ENCODE measurements at places on chromosomes 3 and 15.

DNA sequence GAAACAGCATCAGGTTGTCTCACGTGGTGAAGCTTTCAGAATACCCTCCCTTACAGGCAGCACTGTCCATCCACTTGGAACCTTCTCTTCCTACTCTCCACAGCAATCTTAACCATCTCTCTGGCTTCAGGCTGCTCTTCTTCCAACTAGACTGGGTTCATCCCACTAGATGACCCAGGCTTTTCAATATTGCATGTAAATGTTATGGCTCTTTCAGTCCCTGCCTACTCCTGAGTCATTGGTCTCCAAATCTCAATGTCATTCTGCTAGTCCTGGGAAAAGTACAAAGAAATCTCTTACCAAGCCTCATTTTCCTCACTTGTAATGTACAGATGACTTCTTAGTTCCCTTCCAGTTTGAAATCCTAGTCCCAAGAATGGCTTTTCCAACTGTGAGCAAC, 109.7 kb upstream of the CTNNB1 start:
- no peak for DNase-seq

GRCh38 chr15:48939648-48940047, 24.1 kb downstream of the SHC4 start:
- DNase-seq: no peak

DNA sequence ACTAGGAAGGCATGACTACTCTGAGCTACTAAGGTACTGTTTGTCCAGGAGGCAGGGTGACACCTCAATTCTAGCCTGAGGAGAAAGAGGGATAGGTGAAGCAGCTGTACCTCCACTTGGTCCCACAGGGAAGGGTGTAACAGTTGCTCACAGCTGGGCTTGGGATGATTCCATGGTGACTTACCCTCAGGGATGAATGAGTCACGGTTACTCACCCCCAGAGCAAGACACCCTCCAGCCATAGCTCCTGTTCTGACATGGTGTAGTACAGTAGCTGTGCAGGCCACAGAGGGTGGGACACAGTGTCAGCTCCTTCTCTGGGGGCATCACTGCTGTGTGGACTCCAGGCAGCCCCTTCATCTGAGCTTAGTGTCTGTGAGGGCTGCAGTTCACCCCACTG, 868.6 kb upstream of the SEMA6D start:
- DNase-seq: no peak

- no peak for DNase-seq
Observed at GRCh38 chr3:190585805-190586630, 72.1 kb downstream of the IL1RAP start.

DNA sequence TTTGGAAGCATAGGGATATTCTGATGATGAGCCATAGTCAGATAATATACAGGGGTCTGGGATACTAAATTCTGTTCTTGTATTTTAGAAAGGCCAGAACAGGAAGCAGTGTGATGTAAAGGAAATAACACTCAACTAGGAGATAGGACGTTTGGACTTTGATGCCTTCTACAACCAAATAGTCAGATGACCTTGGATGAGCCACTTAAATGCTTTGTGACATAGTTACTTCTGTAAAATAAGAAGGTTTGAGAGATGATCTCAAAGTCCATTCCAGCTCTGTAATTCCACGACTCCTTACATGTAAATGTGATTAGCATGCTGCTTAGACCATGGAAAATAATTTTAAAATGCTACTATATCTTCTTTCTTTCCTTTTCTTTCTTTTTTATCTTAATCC, 29.5 kb upstream of the CCDC54 start:
- DNase-seq: no peak

DNA sequence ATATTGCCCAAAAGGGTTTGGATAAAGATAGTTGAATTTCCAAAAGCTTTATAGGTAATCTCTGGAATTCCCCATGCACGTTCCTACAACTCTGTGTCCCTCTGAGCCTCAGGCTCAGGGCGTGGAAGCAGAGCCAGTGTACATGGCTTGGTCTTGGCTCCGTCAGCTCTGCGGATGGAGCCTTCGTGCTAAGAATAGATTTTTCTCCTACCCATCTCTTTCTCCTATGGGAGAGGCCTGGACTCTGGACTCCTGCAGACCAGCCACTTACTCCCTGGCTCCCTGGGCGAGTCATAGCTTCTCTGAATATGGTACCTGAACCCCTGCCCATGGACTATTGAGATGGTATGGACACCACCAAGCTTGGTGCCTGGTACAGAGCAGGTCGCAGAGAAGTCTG, 99.9 kb downstream of the EEFSEC start:
- no peak for DNase-seq

GRCh38 chr3:10417847-10418246, 87.5 kb downstream of the ATP2B2 start:
- DNase-seq: no peak

DNA sequence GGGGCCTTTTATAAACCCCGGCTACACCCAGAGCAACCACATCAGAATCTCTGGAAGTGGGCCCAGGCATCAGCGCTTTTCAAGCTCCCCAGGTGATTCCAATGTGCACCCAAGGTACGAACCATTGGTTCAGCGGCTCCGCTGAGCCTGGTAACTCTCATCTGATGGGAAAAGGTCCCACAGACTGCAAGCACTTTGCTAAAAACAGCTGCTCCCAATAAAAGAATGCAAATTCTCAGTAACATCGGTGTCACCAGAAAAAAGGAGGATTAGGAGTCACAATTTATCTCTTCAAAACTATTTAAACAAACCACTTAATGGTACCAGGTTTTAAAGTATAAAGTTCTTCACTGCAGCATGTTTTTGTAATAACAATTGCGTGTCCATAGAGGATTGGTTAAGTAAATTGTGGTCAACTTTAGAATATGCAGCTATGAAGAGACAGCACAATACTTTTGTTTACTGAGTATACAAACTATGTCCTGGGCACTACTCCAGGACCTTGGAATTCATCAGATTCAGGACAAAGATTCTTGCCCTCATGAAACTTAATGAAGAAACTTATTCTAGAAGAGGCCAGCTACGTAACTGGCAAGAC, 660.7 kb upstream of the ADAMTS9 start:
- DNase-seq: no peak

- DNase-seq: peak; percentile 23
Observed at GRCh38 chr3:112681822-112682325, 40.9 kb upstream of the CCDC80 start.

DNA sequence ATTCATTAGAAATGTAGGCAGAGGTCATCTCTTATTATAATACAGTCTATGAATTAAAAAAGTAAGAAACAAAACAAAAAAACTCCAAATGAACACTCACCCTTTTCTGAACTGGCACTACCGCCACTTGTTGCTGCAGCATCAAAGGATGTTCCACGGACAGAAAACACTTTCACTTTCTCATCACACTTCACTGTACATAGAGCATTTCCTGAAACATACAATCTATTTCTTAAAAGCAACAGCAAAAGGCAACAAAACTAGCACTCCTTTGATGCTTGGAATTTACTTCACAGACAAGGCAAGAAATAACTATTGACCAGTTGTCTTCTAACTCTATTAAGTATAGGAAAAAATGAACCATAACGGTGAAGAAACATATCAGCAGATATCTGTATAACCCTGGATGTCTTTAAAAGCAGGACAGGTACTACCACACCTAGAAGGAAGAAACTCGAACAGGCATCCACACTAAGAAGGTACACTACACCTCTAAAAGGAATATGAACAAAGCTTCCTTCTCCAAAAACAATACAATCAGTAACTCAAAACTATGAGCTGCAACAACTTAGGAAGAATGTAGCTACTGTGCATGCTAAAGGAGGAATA, 24.9 kb downstream of the ETFA start:
- no peak for DNase-seq

All from NCI-H1105 (cell line).